GM12891 (cell line): ENCODE measurements at places on chromosomes 5 and 9.

- no peak for DNase-seq
Observed at GRCh38 chr5:128199611-128200010, 116.0 kb downstream of the SLC12A2 start.

GRCh38 chr9:35553670-35554543 is 51.2 kb upstream of the TESK1 start:
- peak; percentile 51 for DNase-seq

DNA sequence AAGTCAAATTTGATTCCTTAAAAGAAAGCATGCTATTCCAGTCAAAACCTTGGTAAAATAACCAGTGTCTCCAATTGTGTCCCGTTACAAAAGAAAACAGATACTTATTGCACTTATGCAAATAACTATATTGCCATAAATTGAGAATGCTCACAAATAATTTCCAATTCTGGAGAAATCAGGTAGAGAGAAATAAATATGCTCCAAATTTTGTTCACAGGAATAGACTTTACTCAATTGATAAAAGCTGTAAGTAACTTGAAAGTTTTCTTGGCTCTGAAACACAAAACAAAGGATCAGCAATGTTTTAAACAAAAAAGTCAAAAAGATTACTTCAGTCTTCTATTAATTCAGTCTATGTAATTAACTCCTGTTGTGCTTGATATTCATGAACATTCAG is 7.8 kb upstream of the DTWD2 start:
- DNase-seq: no peak

DNA sequence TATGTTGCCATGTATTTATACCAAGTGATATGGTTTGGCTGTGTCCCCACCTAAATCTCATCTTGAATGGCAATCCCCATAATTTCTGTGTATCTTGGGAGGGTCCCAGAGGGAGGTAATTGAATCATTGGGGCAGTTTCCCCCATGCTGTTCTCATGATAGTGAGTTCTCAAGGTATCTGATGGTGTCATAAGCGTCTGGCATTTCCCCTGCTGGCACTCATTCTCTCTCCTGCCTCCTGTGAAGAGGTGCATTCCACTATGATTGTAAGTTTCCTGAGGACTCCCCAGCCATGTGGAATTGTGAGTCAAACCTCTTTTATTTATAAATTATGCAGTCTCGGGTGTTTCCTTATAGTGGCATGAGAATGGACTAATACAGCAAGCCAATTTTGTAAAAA is 140.8 kb upstream of the ADAMTSL1 start:
- no peak for DNase-seq

DNA sequence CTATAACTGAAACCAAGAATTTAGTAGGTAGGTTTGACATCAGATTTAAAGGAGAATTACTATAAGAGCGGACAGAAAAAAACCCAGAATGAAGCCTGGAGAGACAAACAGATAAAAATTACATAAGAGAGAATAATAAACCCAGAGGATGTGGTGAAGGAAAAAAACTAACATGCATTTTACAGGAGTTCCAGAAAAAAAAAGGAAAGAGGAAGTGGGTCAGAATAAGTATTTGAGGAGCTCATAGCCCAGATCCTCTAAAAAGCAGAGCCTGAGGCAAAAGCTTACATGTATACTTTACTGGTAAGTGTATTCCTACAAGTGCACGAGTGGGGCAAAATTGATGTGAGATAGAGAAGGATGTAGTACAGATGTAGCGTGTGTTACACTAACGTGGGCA is 43.1 kb upstream of the NAA35 start:
- DNase-seq: no peak

DNA sequence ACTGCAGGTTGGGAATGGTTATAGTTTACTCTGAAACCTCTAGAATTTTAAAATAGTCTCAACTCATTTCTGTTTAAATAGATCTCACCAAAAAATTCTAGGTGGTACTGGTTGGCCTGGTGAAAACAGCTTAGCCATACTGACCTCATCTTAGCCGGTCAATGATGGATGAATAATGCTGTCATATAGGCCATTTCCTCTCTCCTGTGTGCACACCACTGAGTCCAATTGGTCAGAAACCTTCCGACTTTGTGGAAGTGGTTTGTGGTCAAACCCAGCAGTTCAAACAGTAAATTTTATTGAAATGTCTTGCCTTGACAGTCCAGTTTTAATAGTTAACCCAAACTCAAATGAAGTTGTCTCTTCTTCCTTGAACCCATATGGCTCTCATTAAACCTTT is 98.6 kb downstream of the GIN1 start:
- no peak for DNase-seq

DNA sequence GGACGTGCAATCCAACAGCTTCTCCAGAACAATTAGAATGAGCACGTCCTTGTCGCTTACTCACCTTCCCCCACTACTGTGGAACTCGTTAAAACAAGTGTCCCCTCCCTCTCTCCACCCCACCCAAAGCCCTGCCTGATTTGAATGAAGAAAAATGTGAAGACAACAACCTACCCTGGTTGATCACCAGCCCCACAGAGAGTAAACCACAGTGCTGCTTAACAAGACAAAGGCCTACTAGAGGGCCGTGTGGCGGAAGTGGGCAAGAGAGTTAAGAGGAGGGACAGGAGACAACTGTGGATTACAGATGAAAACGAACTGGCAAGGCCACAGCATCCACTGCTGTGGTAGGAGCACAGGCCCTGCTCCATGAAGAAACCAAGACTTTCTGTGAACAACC is 51.1 kb downstream of the CDK5RAP2 start:
- no peak for DNase-seq

DNA sequence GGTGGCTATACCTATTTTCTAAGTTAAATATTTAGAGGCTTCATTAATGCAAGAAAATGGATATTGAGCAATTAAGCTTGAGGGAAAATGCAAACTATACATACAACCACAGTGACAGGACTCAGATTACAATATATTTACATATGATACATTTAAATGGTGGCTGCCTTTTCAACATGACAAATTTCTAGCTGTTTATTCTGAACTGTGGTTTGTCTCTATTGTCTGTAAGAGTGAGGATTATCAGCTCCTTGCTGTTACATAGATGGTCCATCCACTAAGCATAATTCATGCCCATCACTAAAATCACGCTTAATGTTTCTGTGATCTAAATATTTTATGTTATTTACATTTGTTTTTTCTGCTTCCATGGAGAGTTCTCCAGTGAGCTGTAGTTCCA is 81.1 kb upstream of the SGCD start:
- DNase-seq: no peak

DNA sequence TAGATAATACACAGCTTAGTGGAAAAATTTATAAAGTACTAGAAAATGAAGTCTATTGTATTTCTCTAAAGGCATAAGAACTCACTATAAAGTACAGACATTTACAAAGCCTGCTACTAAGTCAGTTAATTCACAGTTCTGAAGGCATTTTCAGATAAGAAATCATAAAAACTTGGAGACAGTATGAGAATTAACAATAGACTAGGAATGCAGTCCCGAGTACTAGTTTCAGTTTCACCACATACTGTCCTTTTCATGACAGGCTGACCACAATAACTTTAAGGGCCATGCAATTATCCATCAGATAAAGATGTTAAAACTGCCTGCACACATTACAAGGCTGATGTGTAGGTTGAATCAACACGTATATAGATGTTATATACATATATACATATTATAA is 362.6 kb upstream of the SMC2 start:
- DNase-seq: no peak

DNA sequence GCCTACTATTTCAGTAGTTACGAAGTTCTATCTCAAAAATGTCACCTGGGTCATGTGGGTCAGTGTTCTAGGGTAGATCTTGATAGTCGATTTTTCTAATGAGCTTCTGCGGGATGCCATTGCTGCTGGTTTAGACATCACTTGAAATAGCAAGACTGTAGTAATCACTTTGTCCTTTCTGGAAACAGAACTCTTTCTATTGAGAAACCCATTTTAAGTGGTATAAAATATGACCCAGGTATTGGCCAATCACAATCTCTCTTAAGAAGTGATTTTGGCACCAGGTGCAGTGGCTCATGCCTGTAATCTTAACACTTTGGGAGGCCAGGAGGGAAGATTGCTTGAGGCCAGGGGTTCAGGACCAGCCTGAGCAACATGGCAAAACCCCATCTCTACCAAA is 17.6 kb downstream of the ARRDC3 start:
- no peak for DNase-seq

DNA sequence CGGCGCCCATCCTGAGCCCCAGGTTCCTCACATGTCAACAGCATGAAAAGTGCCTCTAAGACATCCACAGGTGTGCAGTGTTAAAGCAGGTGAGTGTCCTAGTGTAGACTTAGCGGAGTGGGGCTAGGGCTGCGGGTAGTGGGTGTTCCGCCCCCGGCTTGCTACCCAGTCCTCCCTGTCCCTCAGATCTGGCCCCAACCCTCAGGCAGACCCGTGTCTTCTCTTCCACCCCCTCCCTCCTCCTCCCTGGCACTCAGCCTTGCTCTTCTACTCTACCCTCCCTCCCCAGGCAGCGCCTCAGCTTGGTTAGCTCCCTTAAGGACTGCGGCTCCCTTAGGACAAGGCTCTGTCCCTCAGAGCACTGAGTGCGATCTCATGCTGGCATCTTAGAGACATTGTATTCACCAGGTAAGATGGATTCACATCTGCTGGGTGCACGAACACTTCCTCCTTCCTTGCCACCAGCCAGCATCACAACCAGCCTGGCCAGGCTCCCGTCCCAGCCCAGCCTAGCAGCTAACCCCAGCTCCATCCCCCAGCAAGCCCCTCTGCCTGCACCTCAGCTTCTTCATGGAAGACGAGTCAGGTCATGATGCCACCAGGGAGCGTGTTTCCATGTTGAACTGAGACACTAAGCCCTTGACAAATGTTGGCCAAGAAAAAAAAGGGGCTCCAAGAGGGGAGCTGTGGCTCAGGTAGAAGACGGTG is 46.8 kb downstream of the NSUN2 start:
- no peak for DNase-seq

DNA sequence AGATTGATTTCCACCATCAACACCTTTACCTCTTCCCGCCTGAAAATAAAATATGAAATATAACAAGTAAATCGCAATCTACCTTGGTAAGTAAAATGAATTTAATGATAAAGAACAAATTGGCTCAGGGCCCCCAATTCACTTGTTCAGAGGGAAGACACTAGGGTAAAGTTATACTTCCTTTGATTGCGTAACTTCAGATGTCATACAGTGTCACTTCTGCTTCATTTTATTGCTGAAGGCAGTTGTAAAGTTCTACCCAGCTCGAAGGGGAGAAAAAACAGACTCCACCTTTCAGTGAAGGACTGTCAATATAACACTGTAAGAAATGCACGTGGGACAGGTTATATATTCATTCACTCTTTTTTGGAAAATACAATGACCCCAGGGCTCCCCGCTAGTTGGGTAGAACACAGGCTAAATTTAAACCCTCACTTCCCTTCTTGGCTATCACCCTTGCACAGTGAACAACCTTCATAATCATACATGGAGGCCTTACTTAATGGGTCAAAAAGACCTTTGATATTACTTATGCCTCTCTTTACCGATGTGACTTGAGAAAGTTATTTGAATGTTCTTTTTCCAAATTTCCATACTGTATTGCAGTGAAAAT is 848.8 kb downstream of the MAT2B start:
- DNase-seq: no peak

- DNase-seq: no peak
Observed at GRCh38 chr9:115437418-115437817, 319.5 kb upstream of the TNC start.

DNA sequence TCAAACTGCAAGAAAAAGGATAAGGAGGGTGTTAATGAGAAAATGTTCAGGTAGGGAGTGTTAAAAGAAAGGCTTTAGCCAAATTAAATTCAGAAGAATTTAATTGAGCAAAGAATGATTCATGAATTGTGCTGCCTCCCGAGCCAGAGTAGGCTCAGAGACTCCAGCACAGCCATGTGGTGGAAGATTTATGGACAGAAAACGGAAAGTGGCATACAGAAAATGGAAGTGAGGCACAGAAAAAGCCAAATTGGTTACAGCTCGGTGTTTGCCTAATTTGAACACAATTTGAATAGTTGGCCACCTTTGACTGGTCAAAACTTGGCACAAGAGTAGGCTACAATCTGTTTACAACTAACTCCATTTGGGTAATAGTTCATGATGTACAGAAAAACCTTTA is 9.6 kb upstream of the SLC30A5 start:
- DNase-seq: no peak
